ENCODE measurements at places on chromosomes 4 and X.

- no peak for DNase-seq
Observed at GRCh38 chr4:180900781-180901180, 1342.4 kb upstream of the TENM3 start.

DNA sequence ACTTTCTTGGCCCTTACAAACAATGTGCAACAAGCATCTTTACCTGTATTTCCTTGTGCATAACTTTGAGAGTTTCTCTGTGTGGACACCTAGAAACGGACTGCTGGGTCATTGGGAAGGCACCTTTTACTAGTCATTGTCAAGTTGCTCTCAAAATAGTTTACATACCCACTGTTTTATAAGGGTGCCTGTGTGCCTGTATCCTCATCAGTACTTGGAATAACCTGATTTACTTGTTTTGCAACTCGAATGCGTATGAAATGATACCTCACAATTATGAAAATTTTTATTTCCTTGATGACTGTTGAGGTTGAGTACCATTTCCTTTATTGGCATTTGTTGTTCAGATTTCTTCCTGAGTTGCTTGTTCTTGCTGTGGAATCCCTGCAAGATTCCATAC is 150.8 kb downstream of the STIM2 start:
- no peak for DNase-seq

DNA sequence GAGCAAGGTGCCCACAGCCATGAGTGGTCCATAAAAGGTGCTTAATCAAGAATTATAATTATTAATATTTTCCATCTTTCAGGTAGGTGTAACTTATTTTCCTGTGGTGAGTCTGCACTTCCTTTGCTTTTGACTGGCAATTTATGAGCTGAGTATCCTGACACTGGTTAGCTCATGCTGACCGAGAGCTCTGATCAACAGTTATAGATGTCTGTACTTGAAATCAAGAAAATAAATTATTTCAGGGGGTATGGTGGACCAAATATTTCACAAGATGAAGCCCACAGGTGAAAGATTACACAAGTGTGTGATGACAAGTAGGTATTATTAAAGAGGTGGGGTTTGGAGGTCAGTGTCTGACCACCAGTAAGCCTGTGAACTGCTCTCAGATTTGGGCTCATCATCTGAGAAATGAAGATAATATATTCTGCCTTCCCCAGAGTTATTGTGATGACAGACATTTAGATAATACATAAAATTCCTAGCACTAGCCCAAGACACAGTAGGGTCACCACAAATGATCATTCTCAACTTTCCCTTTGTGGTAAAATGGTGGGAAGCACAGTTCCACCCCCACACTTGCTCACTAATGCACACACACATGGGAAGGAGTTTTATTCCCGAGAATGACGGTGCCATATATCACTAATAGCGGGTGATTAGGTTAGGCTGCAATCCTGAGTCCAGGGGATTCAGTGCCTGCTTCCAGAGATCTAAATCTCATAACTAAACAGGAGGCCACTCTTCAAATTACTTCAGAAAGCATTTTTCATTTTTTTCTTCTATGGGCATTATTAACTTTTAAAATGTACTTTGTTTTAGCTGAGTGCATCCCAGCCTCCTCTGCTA is 34.0 kb upstream of the PACRGL start:
- DNase-seq: no peak

DNA sequence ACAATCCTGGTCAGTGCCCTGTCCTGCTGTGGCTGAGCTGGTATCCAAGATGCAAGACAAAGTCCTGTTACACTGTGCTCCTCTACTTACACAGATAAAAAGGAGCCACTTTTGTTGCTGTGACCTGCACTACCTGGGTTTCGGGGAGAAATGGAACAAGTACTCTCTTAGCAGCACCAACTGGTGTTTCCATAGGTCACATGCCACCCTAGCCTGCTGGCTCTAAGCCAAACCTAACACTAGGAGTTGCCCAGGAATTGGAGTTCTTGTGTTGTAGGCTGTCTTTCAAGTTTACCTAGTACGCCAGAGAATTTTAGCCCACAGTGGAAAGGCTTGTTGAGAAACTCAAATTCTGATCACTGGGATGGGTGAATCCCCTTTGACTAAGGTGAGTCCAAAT is 727.4 kb downstream of the FAM133A start:
- DNase-seq: no peak

DNA sequence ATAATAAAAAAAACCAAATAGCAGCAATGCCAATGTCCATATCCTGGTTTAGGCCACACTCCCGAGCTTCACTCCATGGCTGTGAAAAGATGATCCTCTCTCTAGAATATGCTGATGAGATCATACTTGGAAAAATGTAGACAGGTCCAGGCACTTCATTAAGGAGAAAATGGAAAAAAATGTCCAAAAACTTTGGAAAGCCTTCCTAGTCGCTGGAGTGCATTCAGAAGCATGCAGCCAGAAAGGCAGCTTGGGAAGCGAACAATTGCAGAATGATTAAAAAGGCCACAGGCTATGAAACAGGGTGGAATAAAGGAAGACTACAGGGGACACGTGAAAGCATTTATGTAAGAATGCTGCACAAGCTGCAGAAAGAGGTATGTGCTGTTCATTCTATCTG is 165.6 kb upstream of the HCCS start:
- no peak for DNase-seq

DNA sequence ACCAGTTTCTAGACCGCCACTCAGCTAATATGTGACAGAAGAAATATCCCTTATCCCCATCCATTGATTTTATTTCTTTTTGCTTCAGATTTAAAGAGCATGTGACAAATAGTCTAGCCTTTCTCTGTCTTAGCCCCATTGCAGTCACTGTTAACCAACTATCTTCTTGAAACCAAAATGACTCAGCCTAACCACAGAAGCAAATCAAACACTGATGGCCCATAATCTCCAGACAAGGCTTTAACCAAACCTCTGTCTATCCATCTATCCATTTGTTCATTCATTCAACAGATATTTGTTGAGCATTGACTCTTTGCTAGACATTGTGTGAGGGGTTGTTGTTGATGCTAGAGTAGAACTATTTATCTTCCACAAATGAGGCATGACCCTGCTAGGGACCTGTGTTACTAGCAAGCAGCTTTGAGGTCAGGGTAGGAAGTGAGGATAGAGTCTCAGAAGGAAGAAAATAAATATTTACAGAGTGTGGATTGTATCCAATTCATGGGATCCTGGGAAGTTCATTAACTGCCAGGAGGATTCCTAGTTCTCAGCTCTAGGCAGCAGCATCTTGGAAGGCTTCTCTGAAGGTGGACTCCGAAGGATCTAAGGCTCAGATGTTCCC is 22.5 kb downstream of the HNRNPH2 start:
- peak; percentile 46 for DNase-seq

DNA sequence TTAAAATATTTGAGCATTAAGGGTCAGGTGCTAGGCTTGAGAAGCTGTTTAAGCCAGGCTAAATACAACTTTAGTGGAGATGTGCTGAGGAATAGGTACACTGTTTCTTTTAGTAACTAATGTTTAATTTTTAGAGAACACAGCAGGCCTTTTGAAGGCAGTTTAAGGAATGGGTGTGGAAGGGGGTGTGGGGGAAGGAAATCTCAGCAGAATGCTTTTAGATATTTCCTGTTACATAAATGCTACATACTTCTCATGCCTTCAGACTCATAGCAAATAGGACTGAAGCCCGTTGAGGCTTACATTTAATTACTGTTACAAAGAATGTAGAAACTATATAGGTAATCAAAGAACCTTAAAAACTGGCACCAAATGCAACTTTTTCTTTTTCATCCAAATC is 66.3 kb downstream of the WWC2 start:
- no peak for DNase-seq

GRCh38 chrX:95539041-95539440 is 1145.6 kb upstream of the DIAPH2 start:
- DNase-seq: no peak

- DNase-seq: peak; percentile 69
Observed at GRCh38 chr4:76589402-76589801, 154.4 kb downstream of the SHROOM3 start.

DNA sequence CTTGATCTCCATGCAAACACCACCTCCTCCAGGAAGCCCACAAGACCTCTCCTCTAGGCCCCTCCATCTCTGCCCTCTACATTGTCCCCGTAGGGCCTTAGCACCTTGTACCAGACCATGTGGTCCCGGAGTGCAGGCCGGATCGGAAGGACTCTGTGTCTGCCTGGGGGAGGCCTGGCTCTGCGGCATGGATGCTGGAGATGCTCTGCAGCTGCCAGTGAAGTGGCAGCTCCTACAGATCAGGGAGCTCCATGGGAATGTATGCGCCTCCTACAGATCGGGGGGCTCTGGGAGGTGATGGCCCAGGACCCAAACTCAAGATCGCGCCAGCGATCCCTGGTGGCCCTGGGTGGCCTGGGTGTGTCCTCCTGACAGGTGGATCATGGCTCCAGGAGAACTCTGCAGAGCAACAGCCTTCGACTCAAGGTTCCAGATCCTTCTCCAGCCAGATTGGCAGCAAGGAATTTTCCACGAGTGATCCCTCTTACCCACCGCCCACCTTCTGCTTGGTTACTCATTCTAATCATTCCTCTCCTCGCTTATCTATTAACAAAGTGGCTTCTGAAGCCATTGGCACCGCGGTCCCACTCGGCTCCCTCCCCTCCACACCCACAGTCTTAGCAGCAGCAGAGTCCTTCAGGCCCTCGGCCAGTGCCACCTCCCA is 67.3 kb downstream of the ADRA2C start:
- no peak for DNase-seq

GRCh38 chrX:120145295-120145925 is 13.0 kb upstream of the RHOXF2 start:
- no peak for DNase-seq

- DNase-seq: no peak
Observed at GRCh38 chr4:86362510-86362909, 2.7 kb upstream of the MAPK10 start.

All from astrocyte of the spinal cord (primary cell).